ENCODE measurements at places on chromosomes 7 and 10.

GRCh38 chr10:45053569-45054100 is 52.9 kb downstream of the ZNF22 start:
- DNase-seq: no peak

- no peak for DNase-seq
These were observed 27.2 kb downstream of the C1GALT1 start for GRCh38 chr7:7209412-7210050.

- DNase-seq: no peak
These were observed 123.4 kb downstream of the SNX13 start for GRCh38 chr7:17816903-17817302.

DNA sequence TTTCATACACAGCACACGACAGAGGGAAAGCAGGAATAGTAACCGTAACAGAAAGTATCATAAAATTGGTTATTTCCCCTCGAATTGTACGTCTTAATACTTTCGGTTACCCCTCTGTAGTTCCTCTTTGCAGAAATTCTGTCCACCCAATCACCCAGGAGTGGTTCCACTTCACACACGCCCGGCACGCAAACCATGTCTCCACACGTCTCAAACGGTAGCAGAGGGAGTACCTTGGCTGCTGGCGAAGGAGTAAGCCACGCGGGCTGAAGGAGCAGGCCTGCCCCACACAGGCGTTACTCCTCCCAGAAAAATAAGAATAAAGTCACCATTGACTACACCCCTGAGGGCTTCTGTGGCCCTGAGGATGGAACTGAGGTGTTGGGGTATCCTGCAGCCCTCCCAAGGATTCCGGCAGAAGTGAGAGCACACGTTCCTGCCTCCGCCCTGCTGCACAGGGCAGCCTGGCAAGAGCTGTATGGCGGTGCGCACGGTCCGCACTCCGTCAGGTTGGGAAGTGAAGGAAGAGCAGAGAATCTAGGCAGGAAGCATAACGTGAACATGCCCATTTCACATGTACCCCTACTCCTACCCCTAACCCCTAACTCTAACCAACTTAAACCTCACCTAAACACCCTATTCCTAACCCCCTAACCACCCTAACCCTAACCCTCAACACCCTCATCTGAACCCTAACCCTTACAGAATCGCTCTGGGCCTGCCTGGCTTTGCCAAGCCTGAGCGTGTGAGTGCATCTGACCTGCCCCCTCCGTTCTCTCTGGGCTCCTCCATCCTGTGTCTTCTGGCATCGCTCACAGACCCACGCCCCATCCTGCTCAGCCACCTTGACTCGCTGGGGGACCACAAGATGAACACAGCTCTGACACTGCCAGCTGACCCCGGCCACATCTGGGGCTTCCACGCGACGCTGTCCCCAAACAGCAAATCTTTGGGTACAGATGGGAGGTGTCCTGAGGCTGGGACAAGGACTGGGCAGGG is 18.2 kb downstream of the GPR146 start:
- DNase-seq: no peak

DNA sequence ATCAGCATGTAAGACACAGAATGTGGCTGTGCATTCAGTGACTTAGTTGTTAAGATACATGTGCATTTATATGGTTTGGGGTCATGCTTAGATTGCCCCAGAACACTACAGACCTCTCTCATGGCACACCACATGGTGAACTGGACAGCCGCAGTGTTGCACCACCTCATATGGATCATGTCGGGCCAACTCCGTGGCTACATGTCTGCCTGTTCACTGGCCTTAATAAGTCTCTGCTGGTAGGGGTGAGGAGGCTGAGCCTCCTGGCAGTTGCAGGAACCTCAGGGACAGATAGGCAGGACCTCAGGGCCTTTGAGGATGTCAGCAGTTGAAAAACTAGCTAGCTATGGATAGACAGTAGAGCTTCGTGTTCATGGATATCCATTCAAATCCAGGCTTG is 751.0 kb downstream of the GRID1 start:
- no peak for DNase-seq

DNA sequence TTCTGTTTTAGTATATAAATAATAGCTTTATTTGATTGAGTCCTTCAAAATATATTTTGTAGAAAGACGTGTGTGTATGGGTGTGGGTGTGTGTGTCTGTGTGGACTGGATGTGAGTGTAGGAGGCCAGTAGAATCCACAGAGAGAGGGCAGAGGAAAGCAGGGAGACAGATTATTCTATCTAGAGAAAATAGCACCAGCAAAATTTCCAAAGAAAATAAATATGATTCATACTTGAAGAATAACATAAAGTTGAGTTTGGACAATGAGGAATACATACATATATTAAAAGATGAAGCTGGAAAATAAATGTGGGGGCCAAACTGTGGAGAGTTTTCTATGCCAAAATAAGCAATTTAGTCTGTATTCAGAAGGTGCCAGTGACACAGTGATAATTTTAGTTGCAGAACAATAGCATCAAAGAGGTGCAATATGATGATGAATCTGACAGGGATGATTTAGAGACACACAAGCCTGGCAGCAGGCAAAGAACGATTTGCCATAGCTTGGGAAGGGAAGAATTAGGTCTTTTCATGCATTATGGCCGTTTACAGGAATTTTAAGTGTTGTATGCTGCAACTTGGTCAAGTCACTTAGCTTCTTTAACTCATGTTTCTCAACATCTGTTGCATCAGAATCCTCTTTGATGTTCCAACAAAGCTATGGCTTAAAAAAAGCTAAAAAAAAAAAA is 121.3 kb downstream of the SEMA3A start:
- no peak for DNase-seq

GRCh38 chr7:38186593-38187314 is 8.7 kb downstream of the STARD3NL start:
- DNase-seq: no peak

DNA sequence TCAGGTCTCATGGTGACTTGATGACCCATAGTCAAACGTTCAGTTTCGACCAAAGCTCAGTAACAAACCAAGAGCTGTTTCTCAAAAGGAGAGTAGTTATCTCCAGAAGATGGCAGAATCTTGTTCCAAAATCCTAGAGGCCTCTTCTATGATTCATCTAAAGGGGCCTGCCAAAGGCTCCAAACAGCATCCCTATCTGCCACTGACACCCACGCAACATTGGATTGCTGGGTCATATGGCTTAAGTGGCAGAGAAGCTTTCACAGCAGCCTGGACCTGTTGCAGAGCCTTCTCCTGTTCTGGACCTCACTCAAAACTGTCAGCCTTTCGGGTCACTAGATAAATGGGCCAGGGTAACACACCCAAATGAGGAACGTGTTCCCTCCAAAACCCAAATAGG is 54.0 kb upstream of the LRRC18 start:
- DNase-seq: no peak

GRCh38 chr10:34193931-34194626 is 621.0 kb downstream of the PARD3 start:
- DNase-seq: no peak

DNA sequence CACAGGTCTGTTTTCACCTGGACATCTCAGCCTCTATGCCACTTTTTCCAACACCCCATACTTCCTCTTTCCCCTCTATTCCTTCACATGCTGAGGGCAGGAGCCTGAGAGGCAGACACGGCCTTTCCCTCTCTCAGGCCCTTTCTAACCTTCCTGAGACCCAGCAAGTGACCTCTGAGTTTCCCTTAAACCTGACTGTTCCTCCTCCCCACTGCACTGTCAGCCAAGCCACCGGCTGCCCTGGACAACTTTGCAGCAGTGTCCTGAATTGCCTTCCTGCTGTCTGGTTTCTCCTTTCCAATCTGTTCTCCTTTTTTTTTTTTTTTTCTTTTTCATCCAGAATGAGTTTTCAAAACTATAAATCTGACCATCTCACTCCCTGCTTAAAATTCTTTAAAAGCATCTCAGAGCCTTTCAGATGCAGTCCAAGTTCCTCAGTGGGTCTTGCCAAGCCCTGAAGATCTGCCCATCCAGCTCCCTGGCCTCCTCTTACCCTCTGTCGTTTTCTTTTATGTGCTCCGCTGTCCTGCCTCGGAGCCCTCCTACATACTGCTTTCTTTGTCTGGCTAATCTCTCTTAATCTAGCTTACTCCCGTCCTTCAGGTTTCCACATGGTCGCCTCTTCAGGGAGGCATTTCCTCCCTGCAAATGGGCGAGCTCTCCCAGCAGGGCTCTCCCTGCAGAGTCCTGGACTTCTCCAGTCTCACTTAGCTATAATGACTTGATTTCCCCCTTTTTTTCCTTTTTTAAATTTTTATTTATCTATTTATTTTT is 30.5 kb downstream of the SLC13A4 start:
- DNase-seq: no peak

GRCh38 chr7:130363026-130363847 is 17.1 kb upstream of the CPA1 start:
- no peak for DNase-seq

DNA sequence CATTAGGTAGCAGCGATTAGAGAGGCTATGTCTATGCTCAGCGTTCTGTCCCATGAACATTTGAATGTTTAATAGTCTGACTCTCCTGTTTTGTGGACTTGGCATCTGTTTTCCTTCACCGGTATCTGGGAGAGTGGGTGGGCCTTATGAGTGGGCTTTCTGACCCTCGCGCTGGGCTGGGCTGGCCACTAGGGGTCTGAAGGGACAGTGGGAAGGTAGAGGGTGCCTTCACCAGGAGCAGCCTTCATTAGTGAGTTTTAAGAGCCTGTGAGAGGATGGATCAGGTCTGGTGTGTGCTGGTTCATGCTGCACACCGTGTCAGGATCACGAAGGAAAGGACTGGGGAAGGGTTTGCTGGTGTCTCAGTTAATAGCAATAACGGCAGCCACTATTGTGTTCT is 33.4 kb downstream of the DCLRE1A start:
- DNase-seq: no peak

- DNase-seq: no peak
These were observed 32.5 kb downstream of the COL17A1 start for GRCh38 chr10:104053201-104053600.

- DNase-seq: no peak
These were observed 195.5 kb downstream of the PRKG1 start for GRCh38 chr10:51269821-51270220.

GRCh38 chr10:103772096-103772845 is 83.1 kb downstream of the SH3PXD2A start:
- DNase-seq: no peak

- no peak for DNase-seq
These were observed 54.1 kb downstream of the CYTH3 start for GRCh38 chr7:6218329-6218728.

GRCh38 chr10:51394039-51394438 is 305.4 kb downstream of the CSTF2T start:
- no peak for DNase-seq

DNA sequence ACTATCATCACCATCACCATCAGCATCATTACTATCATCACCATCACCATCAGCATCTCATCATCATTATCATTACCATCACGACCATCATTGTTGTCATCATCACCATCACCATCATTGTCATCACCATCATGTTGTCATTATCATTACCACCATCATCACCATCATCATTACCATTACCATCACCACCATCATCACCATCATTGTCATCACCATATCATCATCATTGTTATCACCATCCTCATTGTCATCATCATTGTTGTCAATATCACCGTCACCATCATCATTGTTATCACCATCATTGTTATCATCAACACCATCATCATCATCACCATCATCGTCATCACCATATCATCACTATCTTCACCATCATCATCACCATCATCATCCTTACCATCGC is 124.3 kb downstream of the PTPRN2 start:
- no peak for DNase-seq

DNA sequence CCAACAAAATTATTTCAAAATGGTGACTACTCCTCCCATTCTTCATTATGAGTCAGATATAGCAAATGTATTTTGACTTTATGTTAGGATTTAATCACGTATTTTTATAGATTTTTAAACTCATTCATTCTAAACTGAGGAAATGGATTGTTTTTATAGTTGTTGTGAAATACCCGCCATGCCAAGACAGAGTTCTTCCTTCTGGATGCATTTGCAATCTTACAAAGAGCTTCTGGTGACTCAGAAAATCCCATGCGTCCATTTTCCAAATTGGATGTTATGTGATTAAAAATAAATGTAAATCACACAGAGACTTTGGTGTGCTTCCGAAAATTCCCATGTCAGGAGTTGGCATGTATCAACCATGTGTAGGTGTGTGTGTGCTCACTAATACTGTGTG is 179.3 kb downstream of the TRIL start:
- DNase-seq: no peak

GRCh38 chr10:47029181-47030009 is 118.2 kb downstream of the PTPN20 start:
- no peak for DNase-seq

GRCh38 chr10:114110174-114110972 is 63.6 kb downstream of the CCDC186 start:
- no peak for DNase-seq

DNA sequence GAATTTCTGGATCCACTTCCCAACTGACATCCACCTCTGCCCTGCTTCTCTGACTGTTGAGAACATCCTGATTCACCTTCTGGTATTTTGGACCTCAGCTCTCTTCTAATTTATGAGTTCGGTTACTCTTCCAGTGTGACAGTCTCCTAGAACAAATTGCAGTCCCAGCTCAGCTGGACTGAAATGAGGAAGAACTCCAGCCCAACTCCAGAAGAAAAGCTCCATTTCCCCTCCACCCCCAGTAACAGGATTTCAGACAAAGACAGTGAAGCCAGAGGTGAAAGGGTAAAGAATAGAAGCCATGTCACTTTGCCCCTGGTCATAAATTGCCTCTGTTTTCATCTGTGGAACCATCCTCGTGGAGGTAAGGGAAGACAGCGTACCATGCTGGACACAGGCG is 26.2 kb upstream of the INHBA start:
- no peak for DNase-seq

DNA sequence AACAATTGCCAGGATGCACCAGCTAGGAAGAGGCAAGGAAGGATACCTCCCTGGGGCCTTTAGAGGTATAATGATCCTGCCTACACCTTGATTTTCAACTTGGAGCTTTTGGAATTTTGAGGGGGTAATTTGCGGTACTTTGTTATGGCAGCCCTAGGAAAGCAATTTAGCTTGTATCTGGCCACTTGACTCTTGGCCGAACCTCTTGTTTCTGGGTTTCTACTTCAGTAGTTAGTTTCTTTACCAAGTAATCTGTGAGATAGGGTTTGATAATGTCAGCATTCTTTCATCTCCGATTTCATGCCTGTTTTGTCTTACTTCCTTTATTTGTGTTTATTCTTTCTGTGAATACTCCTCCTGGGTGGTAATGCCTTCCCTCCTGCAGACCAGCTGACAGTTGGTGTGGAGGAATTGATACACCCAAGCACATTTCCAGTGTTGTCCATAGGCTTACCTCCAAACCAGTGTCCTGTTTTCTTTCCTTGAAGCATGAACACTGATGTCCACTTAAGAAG is 163.7 kb downstream of the SND1 start:
- no peak for DNase-seq
